ENCODE measurements at places on chromosomes 1 and 21.

GRCh38 chr1:54207287-54207686, 7.3 kb downstream of the MRPL37 start:
- no peak for DNase-seq

GRCh38 chr21:45347712-45348499, 57.1 kb upstream of the COL18A1 start:
- no peak for DNase-seq

DNA sequence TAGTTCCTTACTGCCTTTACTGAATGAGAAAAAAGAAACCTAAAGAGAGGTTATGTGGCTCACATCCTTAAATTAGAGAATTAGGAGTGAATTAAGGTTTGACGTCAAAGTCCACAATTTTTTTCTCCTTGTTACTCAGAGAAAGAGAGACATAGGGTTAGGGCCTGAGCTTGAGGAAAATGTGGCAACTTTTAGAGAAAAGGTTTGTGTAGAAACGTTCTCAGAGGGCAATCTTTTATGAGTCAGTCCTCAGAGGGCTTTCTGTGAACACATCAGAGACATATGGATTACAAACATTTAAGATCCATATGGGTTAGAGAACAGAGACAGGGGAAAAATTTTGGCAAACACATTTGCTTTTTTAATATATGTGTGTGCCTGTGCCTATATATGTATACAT, 242.8 kb downstream of the TGFB2 start:
- DNase-seq = no peak

DNA sequence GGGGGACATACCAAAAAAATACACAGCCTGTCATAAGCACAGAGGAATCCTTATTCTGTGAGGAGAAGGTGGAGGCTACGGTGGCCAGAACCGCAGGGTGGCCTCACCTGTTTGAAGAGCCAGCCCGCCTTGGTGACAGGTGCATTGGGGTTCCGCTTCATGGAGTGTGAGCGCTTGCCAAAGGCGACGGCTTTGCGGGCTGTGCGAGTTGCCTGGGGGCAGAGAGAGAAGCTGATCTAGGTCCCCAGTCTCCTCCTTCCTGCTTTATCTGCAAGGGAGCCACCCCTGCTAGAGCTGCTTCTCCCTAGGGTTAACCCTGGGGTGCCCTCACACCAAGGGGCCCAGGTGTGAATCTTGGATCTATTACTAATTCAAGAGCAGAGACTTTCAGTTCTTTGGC, 54.3 kb upstream of the GOLT1A start:
- DNase-seq = no peak

- no peak for DNase-seq
Measured at GRCh38 chr1:54064299-54064698, 10.9 kb downstream of the TCEANC2 start.

DNA sequence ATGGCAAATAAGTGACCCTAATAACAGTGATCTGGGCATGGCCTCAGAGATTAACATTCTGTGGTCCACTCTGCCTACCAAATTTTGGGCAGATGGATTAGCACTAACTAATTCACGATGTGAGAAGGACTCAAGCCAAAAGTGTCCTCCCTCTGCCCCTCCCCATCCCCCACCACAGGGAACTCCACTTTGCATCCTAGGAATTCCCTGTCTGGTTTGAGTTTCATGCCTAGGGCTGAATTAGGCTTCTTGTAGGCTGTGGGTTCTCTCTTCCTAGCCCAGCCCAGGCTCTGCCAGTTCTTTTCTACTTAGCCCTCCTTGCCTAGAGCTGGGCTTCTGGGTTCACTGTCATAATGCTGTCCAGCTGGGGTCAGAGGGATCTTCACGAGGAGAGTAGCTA, 64.1 kb downstream of the ATP2B4 start:
- no peak for DNase-seq

DNA sequence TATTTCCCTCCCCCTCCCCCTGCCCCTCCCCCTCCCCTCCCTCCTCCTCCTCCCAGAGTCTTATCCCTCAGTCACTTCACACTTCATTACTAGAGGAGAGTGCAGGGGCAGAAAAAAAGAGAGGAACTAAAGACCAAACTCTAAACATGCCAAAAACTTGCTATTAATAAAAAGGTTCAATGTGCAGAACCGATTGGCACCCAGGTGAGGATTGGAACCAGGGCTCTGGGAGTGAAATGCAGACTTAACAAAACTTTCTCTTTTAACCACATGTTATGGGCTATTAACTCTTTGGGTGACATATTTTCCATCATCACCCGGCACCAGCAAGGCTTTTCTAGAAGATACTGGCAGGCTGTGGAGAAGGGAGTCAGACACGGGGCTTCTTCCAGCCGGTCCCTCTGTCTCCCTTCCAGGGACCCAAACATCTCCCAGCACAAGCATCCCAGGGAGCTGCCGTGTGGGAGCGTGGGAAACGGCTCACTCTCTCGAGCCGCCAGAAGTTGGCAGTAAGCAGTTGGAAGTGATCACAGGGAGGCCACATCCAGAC, 13.6 kb downstream of the NID1 start:
- no peak for DNase-seq

- no peak for DNase-seq
Measured at GRCh38 chr1:41894101-41894807, 24.5 kb downstream of the HIVEP3 start.

DNA sequence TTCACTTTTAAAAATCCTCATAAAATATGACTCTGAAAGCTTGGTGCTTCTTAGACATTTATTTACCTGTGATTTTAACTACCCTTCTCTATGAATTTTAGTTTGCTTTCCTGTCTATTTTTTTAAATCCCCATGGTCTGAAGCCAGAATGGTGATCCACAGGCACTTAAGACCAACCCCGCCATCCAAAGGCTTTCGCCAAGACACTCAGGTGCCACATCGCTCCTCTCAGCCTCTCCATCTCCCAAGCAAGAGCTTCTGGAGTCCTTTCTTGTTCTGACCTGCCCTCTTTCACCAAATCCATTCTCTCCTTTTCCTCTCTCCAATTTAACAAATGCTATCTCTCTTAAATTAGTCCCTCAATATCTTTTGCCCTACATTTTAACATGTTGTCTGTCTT, 464.6 kb downstream of the PCP4 start:
- no peak for DNase-seq
